ENCODE measurements at places on chromosomes 7 and 10.

DNA sequence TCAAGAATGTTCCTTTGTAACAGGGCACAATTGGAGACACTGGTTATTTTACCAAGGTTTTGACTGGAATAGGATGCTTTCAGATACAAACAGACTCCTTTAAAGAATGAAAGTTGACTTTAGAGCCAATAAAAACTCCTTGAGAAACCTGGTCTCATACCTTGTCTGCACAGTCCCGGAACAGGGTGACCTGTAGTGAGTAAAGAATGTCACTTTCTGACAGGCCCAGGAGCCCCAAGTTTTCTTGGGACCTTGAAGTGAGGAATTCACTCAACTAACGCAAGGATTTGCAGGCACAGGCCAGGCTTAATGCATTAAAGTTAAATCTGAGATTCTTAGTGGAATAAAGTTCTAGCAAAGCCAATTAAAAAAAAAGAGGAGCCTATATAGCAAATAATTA lies 11.5 kb upstream of the GARS1 start:
- DNase-seq = no peak

GRCh38 chr7:150668472-150668911 lies 17.0 kb upstream of the GIMAP2 start:
- DNase-seq = no peak

DNA sequence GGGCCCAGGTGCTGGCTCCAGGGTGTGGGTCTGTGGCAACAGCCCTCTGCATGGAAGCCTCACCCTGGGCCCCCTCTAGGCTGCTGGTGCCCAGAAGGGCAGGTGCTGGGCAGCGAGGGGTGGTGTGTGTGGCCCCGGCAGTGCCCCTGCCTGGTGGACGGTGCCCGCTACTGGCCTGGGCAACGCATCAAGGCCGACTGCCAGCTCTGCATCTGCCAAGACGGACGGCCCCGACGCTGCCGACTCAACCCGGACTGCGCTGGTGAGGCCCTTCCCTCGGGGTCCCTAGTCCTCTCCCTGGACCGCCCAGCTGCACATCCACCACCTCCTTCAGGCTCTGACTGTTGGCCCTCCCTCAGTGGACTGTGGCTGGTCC lies 18.8 kb upstream of the ZNF467 start:
- no peak for DNase-seq

- no peak for DNase-seq
These were observed 66.3 kb upstream of the ZRANB1 start for GRCh38 chr10:124875596-124875995.

GRCh38 chr10:102286216-102286615 lies 40.9 kb downstream of the GBF1 start:
- DNase-seq = no peak

- no peak for DNase-seq
These were observed 18.1 kb upstream of the ITGB8 start for GRCh38 chr7:20312562-20312961.

GRCh38 chr7:155312633-155313032 lies 15.0 kb downstream of the INSIG1 start:
- DNase-seq = no peak

- DNase-seq = no peak
These were observed 236.0 kb downstream of the MAGI2 start for GRCh38 chr7:79217468-79217867.

DNA sequence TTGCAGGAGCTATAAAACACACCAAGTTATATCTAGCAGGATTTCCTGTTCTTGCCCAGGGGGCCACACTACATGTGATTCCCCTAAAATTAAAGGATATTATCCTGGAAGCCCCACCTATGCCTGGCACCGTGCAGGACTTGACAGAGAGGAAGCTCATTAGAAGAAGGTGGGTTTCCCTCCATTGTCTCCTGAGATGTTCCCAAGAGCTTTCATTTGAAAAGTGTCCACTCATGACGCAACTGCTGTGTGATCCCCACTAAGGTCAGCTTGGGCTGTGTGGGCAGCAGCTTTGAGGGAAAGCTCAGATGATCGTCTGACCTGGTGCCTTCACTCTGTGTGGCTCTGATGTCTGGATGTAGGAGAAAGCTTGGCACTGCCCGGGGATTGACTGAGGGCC lies 53.5 kb downstream of the RAMP3 start:
- no peak for DNase-seq

DNA sequence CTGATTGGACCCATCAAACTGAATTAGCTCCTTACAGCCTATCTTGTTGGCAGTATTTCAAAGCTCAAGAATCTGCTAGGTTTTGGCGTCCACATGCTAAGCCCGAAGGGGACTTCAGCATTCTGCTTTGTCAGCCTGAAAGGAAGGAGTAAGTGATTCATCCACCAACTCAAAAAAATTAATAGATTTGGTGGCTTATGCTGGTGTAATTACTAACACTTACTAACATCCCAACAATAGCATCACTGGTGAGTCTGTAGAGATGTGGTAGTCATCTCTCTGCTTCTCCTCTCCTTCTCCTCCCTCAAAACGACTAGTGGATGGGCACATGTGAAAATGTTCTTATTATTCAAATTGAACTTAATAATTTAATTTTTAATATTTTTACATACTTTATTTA lies 53.8 kb upstream of the EGR2 start:
- DNase-seq = no peak

DNA sequence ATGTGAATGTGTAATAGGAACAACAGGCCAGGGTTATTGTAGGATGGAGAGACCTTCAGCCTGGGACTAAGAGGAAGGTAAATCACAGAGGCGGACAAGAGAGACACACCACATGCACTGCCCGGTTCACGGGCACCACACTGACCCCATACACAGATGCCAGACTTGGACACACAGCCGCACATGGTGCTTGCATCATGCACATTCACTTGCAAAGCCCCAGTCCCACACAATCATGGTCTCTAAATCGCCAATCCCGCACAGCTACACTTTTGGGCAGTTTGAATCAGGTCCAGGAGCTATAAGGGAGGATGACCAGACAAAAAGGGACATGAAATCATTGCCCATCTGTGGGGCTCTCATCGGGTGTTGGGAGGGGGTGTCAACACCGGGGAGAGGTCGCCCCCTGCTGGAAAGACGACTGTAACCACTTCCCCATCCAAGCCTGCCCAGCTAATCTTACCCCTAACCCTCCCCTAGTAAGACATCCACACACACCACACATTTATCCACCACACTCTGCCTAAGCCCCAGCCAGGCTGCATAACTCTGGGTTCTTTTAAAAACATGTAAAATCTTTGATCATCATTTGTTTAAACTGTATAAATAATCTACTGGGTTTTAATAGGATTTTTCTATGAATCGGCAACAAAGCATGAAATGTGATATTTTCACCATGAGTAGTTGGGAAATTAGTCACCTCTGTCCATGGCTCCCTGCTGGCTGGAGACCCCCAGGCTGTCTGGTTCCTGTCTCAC lies 40.5 kb upstream of the SLF2 start:
- DNase-seq = peak; percentile 72

GRCh38 chr10:61795551-61795950 lies 105.9 kb upstream of the ARID5B start:
- DNase-seq = no peak

GRCh38 chr10:70106958-70107791 lies 25.4 kb downstream of the AIFM2 start:
- DNase-seq = no peak

DNA sequence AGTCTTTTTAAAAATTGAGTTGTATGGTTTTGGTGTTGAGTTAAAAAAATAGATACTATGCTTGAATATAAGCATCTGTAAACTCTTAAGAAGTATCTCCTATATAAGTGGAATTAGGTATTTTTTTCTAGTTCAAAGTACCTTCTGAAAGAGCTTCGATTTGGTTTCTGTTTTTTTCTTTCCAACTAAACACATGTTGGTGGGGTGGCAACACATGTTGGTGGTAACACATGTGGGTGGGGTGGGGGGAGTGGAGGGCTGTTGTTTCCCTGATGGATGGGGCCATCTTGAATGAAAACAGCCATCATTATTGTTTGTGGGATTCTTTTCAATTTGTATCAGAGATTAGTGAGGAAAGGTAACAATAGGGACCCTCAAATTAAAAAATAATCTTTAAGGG lies 178.9 kb downstream of the STK31 start:
- DNase-seq = no peak

DNA sequence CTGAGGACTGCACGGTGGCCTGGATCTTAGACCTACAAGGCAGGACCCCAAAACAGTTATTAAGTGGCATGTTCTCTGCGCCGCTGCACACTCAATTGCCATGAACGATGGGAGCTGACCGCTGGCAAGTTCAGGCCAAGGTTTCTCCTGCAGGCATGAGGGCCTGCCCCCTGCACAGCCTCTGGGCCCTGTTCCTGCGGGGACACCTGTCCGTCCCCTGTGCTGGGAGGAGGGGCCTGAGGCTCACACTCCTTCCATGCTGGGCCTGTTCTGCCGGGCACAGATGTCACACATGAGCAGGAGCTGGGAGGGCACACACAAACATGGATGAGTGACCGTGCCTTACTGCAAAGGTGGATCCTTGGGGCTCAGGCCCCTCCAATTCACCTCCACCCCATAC lies 90.0 kb downstream of the PTPRN2 start:
- no peak for DNase-seq

DNA sequence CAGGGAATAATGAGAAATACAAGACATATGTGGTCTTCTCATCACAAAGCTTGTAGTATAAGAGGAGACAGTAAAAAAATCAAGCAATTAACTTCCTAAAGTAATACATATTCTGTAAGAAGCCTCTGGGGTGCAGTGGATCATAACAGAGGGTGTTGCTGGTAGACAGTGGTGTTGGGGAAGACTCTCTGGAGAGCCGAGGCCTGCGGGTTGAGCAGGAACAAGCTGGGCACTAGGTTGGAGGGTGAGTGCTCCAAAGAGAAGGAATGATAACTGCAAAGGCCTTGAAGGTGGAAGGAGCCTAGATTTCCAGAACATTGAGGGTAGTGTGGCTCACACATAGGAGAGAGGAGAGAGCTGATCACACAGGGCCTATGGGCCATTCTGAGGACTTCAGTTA lies 1.5 kb downstream of the GIMAP4 start:
- no peak for DNase-seq

DNA sequence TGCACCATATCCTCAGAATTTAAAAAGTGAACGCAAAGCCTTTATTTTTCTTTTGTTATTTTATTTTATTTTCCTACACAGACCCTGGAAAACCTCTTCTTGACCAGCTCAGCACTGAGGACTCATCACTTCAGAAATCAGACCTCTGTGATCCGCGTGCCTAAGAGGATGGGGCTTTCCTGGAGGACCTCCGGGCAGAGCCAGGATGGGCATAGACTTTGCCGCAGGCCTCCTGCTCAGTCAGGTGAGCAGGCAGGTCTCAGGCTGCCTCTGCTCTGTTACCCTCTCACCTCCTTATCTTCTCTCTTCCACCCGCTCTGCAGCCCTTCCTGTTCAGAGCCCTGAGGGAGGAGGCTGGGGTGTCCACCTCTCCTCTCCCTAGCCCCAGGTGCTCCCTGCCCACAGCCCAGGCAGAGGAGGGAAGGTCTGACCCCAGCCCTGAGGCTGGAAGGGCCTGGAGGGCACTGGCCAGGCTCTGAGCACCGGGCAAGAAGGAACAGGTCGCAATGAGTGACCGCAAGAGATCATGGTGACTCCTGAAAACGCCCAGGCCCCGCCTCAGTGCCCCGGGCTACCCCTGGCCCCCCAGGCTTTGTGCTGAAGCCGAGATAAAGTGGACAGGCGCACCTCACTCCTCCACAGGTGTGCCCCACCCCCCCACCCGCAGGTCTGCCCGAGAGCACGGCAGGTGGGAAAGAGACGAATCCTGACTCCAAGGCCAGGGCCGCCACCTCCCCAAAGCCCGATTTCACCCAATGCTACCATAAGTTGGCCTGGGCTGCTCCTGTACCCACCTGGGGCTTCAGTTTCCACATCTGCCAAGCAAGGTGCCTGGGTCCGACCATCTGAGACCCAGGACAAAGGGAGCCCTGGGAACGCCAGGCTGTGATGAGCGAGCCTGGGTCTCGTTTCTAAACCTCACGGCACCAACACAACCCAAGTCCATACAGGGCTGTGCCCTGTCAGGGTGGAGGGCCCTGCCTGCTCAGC lies 2.8 kb downstream of the CALML5 start:
- DNase-seq = no peak

DNA sequence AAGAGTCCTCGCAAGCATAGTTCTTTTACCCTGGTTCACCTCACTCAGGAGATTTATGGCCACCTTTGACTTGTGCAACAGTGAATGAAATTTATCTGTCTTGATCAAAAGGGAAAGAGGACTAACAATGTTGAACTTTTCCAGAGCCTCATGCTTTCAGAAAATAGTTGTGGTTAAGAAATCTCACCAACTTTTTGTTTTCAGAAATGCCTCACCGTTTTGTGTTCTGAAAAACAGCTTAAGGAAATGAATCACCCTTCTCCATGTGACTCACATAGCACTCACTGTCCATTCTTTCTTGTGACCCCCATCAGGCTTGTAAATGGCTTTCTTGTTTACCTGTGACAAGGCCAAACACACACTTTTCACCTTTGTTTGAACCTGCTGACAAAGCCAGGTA lies 148.6 kb upstream of the FAM3C start:
- no peak for DNase-seq

- no peak for DNase-seq
These were observed 44.9 kb downstream of the MYPN start for GRCh38 chr10:68154211-68154497.

DNA sequence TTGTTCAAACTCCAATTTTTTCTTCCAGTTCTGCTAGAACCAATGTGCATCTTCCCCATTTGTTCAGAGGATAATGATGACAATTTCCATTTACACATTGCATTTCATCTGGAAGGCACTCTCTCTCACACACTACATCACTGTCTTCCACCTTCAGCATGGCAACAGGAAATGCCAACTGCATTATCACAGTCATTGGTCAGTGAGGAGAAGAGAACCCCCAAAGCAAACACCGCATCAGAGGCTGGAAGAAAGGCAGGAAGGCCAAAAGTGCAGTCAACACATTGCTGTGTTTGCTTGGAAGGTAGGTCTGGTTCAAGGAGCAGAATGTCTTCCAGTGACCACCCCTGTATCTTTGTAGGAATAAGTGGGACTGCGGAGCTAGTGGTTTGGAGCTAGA lies 192.2 kb upstream of the RHOBTB1 start:
- no peak for DNase-seq

GRCh38 chr7:93817526-93817925 lies 73.0 kb downstream of the TFPI2 start:
- DNase-seq = no peak
